Activated T-helper 1 cell treated with Interleukin-2 at 50 U/mL for 16 hours (primary cell): ENCODE measurements at places on chromosomes 6 and 20.

GRCh38 chr6:150142670-150143515 is at the start of gene PPP1R14C:
Gene PPP1R14C, plus strand, starts transcription at chr6:150143044. Its CDS starts 149 bp downstream, at chr6:150143193.
- no peak for DNase-seq

GRCh38 chr6:189676-190075 is 102.6 kb upstream of the DUSP22 start:
- no peak for DNase-seq

DNA sequence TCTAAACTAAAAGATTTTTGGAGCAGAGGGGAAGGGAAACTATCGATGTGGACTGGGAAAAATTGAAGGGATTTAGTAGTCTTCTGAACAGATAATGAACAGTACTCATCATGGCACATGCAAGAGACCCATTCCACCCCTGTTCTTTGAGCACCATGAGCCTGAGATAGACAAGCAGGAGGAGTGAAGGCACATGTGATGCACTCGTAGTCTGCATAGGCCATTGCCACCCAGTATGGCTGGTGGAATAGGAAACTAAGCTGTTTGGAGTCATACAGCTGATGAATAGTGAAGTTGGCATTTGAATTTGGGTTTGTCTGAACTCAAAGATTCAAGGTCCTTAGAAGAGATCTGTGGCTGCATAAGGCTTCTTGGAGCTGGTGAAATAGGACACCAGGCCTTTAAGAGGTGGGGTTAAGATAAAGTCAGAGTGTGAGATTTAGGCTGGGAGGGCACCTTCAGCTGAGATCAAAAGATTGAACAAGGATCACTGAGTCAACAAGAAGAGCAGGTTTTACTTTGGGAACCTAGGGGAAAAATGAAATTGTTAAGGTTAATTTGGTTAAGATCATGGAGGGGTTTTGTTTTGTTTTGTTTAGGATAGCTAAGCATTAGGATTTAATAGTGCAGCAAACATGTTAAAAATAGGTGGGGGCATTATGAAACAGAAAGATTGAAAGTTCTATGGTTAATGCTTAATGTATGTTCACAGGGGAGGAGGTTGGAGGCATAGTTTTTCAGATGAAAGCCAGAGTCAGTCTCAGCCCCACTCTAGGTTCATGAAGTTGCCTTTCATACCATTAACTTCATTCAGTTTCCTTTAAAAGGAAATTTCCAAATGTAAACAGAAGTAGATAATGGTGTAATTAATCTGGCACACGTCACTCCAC is 148.8 kb downstream of the ARID1B start:
- no peak for DNase-seq

DNA sequence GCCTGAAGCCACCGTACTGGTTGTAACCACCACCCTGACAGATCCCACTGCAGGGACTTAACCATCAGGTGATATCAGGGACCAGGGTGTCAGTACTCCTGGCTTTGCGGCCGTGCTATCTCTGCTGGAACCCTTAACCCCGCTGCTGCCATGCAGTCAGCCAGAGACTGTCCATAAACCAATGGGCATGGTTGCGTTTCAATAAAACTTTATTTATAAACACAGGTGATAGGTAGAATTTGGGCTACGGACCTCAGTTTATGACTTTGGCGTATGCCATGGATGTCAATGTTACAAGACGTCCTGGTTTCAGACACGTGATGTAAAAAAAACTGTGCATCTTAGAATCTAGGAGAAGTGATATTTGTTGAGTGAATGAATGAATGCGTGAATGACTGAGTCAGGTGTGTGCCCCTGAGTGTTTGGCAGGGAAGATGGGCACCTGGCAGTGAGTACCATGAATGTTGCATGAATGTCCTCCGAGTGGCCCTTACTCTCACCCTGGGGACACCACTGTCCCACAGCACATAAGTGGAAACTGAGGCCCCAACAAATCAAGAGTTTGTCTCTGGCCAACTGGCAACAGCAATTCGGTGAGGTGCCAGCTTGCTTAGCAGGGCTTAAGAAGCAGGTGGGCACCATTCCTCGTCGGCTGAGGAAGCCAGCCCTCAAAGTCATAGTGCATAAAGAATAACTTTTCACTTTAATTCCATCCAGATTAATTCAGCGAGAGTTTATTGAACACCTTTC is 64.0 kb upstream of the APCDD1L start:
- DNase-seq = no peak

DNA sequence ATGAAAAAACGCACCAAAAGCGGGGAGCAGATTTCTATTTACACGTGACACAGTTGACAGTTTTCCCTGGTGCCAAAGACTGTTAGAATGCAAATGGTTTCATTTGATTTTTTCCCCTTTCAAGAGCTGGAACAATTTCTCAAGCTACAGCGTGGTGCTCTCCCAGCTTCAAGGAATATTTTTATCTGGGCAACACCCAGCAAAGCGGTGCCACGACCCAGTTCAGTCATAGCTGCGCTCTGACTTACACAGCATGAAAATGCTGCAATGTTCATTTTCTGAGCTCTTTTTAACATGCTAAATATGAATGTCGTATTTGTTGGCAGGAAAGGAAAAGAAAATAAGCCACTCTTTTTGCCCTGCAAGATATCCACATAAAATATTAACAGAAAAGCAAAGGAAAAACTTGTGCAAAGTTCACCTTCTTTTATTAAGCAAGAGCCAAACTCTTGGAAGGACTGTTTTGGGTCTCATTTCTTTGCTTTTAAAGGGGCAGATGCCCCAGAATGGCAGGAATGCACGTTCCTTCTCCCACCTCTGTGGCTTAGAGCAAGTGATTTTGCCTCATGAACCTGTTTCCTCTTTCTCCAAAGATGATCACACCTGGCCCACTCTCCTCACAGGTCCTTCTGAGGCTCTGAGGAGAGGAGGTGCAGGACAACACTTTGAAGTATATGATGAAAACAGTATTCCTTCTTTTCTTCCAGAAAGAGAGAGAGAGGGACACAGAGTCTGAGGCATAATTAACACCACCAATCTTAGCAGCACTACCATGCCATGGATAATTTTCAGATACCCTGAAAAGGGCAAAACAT is 47.0 kb downstream of the TTI1 start:
- DNase-seq = no peak

DNA sequence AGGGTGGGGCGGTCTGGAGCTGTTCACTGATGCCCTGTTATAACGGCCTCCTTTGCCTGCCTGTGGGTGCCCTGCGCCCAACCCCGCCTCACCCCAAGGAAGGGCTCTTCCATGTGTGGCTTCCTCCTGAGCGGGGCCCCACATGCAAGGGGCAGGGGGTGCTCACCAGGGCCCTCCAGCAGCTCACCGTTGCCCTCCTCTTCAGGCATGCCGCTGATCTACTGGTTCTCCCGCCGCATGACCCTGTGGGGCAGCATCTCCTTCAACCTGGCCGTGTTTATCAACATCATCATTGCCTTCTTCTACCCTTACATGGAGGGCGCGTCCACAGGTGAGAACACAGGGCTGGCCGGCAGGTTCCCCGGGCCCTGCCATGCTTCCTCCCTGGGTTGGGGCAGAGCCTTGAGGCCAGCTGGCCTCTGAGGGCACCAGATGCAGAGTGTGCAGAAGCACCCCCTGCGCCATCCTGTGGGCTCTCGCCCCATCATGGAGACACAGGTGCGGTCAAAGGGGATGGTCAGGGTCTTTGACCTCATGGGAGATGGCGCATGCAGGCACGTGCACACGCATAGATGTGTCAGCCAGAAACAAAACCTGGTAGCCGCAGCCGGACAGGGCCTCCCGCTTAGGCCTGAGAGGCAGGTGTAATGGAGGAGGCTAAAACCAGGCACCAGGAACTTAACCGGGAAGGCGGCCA is 22.9 kb downstream of the UQCC2 start:
- no peak for DNase-seq

DNA sequence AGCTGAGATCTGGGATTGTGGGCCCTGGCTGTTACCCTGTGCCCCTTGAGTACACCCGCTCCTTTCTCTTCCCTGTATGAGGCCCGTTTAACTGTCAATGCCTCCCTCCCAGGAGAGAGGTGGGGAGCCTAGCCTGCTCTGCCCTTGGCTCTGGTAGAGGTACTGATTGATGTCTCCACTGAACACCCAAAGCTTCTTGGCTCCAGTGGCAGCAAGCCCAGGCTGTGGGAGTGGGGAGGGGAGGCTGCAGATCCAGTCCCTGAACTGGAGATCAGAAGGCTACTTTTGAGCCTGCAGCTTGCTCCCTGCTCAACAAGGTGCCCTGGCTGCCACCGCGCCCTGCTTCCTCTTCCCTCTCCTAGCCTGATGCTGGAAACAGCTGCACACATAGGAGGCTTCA is 7.5 kb downstream of the LRRC73 start:
- no peak for DNase-seq

- no peak for DNase-seq
These were observed 126.2 kb upstream of the EXOC2 start for GRCh38 chr6:819122-819521.

DNA sequence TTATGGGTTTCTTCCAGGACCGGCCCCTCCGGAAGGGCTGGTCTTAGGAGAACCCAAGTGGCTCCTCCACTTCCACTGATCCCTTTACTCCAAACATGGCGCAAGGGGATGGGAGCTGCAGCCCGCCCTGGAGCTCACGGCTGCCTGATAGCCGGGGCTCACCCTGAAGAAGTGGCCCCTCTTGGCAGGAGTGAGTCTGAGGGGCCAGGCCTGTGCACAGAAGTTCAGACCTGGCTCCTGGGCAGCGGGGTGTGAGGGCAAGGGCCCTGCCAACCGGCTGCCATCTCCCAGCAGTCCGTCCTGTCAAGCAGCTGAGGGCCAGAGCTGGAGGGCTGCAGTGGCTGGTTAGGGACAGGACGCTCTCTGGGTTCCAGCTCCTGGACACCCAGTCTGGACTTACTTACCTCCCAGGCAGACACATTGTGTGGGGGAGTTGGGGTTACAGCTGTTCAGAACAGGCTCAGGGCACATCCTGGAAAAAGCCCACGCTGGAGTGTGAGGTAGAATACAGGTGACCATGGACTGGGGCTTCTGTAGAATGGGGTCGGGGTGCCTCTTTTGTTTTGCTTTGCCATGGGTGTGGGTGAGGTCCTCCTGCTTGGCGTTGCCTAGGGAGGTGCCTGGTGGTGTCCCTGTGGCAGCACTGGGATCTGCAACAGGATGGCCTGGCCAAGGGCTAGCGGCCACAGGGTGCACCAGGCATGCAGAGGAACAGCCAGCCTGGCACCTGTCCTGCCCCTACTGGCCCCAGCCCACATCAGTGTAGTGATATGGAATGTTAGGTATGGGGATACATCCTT is 88.4 kb downstream of the ASXL1 start:
- DNase-seq = no peak

- DNase-seq = no peak
These were observed 41.9 kb downstream of the KCTD20 start for GRCh38 chr6:36484736-36485135.

- no peak for DNase-seq
These were observed 22.7 kb upstream of the CCND3 start for GRCh38 chr6:41964201-41964887.

DNA sequence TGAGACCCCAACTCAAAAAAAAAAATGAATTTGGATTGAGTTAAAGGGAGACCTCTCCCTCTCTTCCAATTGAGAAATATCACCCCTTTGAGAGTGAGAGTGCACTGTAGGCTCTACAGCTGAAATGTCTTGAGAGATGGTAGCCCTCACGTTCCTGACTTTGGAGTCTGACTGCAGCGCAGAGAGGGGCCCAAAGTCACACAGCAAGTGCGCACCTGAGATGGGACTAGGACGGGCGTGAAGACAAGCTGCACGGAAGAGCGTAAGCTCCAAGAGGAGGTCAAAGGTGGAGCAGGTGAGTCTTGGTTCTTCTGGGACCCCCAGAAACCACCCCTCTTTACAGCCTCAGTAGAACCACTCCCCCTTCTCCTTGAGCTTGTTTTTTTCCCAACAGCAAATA is 643 bp downstream of the SLA2 start:
- no peak for DNase-seq

GRCh38 chr6:21539621-21540100 is 53.9 kb upstream of the SOX4 start:
- no peak for DNase-seq

GRCh38 chr6:156851454-156851921 is 74.3 kb downstream of the ARID1B start:
- DNase-seq = no peak

DNA sequence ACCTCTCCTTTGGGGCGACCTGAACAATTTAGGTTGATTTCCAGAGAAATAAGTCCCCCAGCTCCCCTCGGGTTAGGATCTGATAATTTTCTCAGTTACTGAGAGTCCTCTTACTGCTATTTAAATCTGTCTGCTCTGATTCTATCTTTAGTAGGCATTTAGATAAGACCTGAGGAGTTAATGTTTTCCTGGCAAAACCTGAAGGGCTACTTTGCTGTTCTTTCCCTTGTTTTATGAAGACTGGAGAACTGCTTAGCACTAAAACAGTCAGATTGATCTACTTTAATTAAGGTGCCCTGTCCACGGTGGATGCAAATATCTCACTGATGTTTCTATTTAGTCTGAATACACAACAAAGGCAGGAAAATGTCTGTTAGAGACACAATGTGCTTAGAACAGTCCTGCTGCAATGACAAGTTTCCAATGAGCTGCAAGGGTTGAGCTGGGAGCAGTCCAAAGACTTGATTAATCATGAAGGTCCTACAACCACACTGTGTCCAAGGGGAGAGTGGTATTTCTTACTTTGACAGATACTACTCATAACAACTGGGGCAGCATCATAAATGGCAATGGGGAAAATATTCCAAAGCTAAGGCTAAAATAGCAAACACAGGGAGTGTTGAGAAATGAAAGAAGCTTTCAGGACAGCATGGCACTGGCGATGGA is 15.7 kb downstream of the ADTRP start:
- DNase-seq = no peak

- no peak for DNase-seq
These were observed 46.7 kb downstream of the SLC24A3 start for GRCh38 chr20:19259141-19259591.

DNA sequence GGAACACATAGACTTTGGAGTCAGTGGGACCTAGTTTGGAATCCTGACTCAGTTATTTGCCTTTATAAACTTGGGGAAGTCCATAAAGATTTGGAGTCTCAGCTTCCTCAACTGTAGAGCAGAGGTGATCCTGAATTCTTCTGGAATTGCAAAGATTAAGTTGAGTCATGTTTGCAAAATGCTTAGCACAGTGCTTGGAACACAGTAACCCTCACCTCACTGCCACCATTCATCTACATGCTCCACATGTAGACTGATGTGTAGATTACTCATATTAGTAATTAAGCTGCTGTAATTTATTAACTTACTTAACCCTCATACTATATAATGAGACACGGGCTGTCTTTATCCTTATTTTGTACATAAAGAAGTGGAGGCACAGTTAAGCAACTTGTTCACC is 61.4 kb downstream of the LAMP5 start:
- DNase-seq = no peak

GRCh38 chr6:112511441-112511840 is 164.3 kb downstream of the RFPL4B start:
- no peak for DNase-seq
